ENCODE measurements at places on chromosomes 16 and 17.

- no peak for DNase-seq
Observed at GRCh38 chr16:86322806-86323205, 187.5 kb upstream of the FOXF1 start.

- no peak for DNase-seq
Observed at GRCh38 chr16:4351880-4352279, 759 bp upstream of the PAM16 start.

DNA sequence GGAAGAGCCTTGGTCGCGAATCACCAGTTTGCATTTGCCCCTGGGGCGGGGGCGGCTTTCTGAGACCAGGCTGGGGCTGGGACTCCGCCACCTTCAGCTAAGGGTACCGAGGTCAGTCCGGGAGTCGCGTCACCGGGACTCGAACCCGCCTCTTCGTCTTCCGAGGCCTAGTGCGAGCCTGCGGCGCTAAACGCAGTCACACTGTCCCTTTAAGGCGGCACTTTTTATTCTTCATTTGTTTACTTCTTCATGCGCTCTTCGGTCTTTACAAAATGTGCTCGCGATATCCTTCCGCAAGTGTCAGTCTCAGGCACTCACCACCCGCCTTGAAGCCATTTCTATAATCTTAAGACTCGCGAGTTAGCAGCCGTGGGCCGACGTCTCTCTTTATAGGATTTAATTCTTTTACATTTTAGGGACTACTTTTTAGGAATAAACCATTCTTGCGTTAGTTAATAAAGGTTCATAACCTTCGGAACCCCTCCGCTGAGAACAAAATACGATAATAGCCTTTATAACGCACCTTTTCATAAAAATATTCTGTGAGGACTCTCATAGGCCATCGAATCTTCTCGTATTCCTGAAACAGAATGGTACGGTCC, 593 bp upstream of the HEXIM1 start:
- peak; percentile 54 for DNase-seq

GRCh38 chr17:32158870-32159585, 16.7 kb downstream of the RHOT1 start:
- DNase-seq = no peak

GRCh38 chr16:67016681-67017420, 12.1 kb upstream of the CBFB start:
- no peak for DNase-seq

GRCh38 chr16:11315510-11315909, 29.7 kb upstream of the RMI2 start:
- no peak for DNase-seq

- peak; percentile 39 for DNase-seq
Observed at GRCh38 chr16:89324056-89325010, 106.8 kb downstream of the ZNF778 start.

- DNase-seq = no peak
Observed at GRCh38 chr16:89000207-89000959, 23.4 kb upstream of the CBFA2T3 start.

DNA sequence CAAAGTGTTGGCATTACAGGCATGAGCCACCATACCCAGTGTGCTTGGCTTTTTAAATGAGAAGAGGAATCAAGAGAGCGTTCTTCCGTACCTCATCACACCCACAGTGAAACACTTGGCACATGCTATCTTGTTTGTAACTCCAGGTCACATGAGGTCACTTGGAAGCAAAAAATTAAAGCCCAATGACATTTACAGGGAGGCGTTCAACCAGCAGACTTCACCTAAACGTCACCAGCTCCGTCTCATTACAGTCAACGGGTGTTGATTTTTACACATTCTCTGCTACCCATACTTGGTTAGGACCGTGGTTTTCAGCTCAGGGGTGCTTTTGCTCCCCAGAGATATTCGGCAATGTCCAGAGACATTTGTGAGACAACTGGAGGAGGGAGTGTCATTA, 127.0 kb downstream of the XYLT1 start:
- no peak for DNase-seq

GRCh38 chr17:34584805-34585416, 5.5 kb downstream of the TMEM132E start:
- DNase-seq = no peak

DNA sequence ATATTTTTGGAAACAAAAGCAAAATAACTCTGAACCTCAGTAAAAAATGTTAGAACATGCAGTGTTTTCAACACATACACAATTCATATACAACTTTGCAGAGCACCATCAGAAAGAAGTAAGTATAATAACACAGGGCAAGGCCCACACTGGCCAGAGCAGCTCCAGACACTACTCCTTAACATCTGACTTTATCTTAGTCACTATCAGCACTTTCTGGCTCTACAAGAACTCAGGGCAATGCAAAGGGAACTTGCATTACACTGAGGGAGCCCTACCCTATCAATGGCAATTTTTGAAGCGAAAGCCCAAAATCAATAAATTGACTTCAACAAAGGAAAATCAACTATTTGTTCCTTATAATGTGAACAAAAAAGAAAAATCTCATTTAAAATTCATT, 16.5 kb downstream of the RNF157 start:
- DNase-seq = no peak

- no peak for DNase-seq
Observed at GRCh38 chr17:41553987-41554680, 17.7 kb downstream of the KRT9 start.

DNA sequence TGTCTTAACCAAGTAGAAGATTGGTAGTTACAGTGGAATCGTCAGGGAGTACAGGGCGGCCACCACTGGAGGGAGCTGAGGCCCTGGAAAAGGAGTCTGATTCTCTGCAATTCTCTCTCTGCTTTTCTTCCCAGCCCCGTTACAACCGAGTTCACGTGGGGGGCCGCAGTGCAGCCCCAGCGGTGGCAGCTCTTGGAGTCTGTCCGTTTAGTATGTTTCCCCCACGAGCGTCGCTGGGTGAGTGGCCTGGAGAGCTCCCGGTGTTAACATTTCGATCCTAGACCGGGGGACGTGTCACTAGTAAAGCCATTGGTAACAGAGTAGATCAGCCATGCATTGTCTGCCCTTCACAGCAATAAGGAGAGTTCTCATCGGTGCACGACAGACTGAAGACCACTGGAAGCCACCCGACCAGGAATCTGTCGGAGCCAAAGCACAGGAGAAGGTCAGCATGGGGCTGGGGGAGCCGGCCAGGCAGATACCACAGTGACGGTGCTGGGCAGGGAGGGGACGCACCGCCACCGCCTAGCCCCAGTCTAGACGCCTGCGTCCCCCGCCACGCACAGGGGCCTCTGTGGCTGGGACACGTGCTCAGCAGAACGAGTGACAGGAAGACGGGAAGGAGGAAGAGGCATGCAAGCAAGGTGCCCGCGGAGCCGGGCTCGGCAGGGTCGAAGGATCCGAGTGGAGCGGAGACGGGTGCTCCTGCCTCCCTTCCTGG, 15.7 kb downstream of the SLC16A3 start:
- DNase-seq = no peak

- no peak for DNase-seq
Observed at GRCh38 chr16:68737730-68738629, 888 bp downstream of the CDH1 start.
